ENCODE measurements at places on chromosomes 1 and 21.
A peak's percentile ranks its signal among the peaks of the same experiment; 100 is the strongest.

DNA sequence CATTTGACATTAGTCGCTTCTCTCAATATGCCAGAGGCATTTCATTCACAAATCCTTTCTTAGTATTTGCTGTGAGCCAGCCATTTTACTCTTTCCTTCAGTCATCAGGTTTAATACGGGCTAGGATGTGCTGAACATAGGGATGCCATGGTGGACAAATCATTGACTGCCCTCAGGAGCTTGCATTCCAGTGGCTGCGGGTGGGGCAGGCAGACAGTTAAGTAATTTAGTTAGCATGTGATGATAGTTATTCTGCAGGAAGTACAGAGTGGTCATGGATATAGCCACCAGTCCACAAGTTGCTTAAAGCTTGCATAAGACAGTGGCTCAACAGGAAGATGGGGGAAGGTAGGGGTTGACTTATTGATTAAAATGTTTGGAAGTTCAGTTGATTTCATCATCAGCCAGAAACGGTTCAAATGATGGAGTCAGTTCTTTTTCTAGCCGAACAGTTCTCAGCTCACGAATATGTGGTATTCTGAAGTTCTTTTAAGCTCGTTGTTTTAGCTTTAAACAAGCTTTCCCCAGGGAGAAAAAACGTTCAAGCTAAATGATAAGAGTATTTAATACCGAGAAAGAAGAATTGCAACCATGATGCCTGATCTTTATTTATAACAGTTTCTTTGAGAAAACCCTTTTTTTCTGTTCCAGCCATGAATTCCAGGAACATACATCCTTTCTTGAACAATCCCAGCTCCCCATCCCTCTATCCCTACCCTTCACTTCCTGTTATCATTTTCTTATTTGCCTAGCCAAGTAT lies 1.4 kb downstream of the SLC22A15 start:
- peak; percentile 79 for DNase-seq

GRCh38 chr1:169363046-169363730 lies 4.4 kb downstream of the NME7 start:
- no peak for DNase-seq

- DNase-seq: no peak
Measured at GRCh38 chr1:234942012-234942332, 186.7 kb downstream of the TOMM20 start.

DNA sequence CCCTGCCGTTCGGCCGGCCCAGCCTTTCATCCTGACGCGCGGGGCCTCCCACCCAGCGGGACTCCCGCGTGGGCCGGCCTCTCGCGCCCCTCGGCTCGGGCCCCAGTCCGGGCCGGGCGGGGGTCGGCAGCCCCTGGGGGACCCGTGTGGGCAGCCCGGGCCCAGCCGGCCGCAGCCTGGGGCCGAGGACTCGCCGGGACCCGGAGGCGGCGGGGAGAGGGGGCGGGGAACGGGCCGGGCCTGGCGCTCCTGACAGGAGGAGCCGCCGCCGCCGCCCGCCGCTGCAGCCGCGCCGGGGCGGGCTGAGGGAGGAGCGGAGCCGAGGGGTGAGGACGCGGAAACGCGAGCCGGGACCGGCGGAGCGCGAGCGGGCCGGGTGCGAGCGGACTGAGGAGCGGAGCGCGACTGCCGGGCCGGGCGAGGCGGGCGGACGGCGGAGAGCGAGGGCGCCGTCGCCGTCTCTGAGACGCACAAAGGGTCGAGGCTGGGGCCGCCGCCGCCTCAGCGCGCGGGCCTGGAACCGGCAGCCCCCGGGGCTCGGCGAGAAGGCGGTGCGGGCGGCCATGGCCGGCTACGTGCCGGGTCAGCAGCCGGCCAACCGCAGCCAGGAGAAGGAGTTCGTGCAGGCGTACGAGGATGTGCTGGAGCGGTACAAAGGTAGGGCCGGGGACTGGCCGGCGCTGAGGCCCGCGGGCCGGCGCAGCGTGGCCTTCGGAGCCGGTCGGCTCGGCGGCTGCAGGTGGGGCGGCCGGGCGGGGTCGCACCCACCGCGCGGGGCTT lies 79.1 kb downstream of the NDUFS5 start:
- DNase-seq: peak; percentile 85

DNA sequence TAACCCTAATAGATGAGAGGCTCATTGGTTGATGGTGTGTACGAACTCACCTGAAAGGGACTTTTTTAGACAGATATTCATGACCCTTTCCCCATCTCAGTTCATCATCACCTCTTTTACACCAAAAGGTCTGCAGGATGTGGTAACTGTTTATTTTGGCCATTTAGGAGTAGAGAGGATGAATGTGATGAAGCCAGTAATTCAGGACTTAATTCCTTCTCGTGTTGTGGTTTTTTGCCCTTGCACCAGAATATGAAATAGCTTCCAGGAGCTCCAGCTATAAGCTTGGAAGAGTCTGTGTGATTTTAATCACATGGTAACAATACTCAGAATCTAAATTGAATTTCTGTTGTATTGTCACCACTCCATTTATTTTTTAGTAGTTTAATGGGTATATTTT lies 189.4 kb upstream of the KCTD3 start:
- no peak for DNase-seq

DNA sequence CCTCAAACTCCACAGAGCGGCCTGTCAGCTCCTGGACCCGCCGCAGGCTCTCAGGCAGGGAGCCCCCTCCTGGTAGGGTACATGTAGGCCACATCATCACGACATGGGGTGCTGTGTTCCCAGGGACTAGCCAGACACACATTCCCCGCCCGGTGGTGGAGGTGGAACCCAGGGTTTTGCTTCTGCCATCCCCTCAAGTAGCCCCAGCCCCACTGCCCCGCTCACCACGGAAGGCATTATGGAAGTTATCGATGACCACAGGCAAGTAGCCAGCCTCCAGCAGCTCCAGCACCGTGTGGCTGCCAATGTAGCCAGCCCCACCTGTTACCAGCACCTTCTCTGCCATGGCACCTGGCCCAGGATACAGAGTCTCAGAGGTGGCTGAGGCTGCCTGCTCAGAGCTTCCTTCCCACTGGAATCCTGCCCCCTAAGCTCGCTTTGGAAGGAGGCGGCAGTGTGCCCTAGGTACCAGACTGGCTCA lies 1.9 kb downstream of the GALE start:
- DNase-seq: peak; percentile 50

Data from suppressor macrophage treated with lipopolysaccharide for 1 hour (primary cell).